ENCODE measurements at places on chromosomes 4 and X. TPM values are rescaled to one million over a fixed set of nuclear protein-coding genes. Genes with fewer than 3 reads are reported as not detected.
A peak's percentile ranks its signal among the peaks of the same experiment; 100 is the strongest.

Gene SSX3
- total RNA-seq, result not detected

Gene CENPI
- 1.5 TPM for total RNA-seq

Gene ZCCHC13
- total RNA-seq, result not detected

Gene FGFBP1
- total RNA-seq, result 3.1 TPM

Gene SASH3
- total RNA-seq, result 58.6 TPM

Gene CDX4
- total RNA-seq, result not detected

Gene ZNF711
- 3.0 TPM for total RNA-seq

Gene RHOXF1
- total RNA-seq, result 0.49 TPM

GRCh38 chr4:8544282-8544681, 35.9 kb upstream of the GPR78 start:
- DNase-seq, result no peak

DNA sequence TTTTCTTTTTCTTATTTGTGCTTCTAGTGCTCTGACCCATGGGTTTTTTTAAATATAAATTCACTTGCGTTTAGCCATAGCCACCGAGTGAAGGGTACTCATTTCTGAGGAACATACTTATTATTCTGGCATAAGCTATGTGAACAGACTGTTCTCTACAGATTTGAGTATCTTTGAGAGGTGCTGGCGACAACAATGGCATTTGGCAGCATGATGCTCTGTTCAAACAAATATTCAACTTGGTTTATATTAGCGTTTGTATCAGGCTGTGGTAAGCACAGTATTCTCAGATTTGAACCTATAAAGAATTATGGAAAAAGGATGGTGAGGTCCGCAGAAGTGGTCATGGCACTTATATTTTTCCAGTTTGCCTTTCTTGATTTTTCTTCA, 108.7 kb upstream of the LIMCH1 start:
- no peak for DNase-seq

DNA sequence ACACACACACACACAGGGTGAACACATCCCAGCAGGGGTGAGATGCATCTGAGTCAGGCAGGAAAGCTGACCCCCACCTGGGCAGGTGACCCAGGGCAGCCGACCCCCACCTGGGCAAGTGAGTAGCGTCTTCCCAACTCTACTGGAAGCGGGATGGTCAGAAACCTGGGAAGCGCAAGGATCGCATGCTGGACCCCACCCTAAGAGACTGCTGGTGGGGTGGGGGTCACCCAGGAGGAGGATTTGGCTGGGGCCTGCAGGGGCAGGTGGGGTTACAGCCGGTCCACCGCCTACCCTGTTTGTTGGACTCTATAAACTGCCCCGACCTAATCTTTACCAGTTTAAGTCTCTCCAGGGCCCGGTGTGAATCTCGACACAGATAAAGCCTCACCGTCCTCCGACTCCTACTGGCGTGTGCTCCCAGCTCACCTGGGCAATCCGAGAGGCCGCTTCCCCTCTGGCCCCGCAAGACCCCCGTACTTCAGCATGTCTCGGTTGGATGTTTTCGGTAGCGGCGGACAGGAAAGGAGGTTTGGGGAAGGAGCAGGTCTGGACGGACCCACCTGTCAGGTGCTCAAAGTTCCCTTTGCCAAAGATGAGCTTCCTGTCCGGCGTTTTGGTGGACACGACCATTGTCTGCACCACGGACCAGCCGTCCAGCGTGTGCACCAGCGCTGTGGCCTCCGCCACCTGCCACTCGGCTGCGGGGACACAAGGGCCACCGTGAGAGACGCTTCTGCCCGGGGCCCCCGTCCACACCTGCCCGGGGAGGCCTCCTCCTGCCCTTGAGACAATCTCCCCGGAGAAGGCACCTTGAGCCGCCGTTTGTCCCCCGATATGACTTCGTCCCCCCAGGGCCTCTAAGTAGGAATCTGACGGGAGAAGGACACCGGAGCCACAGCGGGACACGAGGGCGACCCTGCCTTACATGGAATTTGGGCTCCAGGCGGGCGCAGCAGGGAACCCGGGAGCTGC, 2.0 kb downstream of the GTPBP6 start:
- no peak for DNase-seq

GRCh38 chr4:86357608-86358007, 2.2 kb downstream of the MAPK10 start:
- DNase-seq, result no peak

DNA sequence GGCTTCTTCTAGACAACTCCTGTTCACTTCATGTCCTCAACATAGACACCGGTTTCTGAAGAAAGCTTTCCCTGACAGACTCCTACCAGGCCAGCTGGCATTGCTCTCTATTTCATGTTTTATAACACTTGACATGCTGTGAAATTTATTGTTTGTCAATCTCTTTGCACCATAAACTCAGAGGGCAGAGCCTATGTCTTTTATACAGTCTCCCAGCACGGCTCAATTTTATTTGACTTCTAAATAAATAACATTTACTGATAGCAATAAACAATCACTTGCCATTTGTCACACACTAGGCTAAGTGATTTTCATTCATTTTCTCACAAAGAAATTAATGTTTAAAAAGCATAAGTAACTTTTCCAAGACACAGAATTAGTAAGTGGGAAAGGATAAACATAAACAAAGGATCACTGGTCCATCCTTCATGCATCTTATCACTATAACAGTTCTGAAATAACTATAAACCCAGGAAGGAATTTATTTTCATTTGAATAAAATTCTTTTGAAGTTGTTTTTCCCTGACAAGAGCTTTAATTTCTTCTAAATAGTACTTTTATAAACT, 577.6 kb downstream of the TECRL start:
- no peak for DNase-seq

DNA sequence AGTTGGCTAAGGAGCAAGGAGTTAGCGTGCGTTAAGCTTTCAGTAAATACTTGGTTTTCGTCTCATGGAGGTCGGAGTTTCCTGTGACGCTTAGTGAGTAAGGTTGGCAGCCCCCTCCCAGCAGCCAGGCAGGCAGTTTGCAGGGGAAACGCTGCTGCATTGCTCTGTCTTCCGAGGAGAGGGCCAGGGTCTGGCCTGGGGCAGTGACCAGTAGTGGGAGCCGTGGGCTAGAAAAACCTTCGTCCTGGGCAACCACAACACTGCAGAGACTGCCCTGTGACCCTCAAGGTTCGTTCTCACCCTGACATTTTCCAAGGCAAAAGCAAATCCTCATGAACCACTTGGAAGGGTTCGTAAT, 432 bp downstream of the TMEM175 start:
- no peak for DNase-seq

DNA sequence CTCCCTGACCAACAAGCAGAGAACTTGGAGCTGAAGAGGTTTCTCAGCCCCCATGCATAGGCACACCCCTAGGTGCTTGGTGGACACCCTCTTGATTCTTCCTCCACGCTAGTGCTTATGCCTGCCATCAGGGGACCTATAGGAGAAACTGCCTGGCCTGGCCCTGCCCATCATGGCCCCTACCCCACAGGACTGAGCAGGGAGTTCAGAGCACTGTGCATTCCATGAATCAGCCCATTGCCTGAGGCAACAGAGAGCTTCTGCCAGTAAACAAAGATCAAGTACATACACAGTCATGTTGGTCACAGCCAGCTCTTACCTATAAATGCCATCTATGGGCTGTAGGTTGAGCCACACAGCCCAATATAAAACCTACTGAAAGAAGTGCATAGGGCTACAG, 99.1 kb upstream of the EDNRA start:
- no peak for DNase-seq

DNA sequence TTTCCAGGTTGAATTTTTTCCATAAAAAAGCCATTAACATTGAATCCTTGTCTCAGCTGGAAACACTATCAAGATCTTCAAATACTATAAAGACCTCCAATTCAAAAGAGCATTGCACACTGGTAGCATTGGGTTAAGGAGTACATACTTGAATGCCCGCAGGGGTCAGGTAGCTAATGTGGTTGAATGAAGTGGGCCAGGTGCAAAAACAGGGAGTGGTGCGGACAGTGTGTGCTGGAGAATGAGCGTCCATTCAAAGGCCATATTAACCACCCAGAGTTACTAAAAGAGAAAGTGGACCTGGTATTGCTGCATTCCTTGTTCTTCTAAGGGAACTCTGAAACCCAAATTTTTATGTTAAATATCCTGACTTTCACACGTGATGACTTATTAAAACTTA, 91.6 kb downstream of the NYX start:
- DNase-seq, result peak; percentile 47

DNA sequence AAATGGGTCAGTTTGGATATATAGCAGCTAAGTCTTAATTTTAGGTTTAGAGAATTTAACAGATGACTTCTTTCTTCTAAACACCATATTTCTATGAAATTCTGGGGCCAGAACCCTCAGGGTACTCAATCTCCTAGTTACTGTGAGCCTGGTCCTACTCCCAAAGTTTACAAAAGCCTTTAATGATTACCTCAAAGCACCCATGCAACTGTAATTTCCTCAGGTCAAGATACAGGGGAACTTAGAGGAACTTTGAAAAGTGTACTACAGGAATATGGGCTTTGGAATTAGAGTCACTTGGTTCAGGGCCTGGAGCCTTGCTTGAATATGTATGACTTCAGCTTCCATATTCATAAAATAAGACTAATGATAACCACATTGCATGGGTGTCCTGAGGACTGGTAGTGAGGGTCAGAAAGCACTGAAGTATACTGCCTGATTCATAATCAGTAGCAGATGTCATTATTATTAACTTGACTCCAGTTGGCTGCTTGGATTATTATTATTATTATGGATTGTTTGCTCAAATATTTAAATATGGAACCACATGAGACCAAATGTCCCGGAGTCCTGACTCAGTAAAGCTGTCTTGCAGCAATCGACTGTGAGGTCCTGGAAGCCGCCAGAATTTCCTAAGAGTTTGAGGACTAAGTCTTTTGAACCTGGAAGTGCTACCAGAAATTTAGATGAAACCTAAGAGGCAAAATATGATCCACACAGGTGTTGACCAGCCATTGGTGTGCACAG, 2.0 kb upstream of the ADH7 start:
- DNase-seq, result no peak

GRCh38 chrX:96987228-96987627, 103.5 kb downstream of the RPA4 start:
- no peak for DNase-seq

GRCh38 chr4:72055566-72055965, 23.8 kb downstream of the NPFFR2 start:
- no peak for DNase-seq

DNA sequence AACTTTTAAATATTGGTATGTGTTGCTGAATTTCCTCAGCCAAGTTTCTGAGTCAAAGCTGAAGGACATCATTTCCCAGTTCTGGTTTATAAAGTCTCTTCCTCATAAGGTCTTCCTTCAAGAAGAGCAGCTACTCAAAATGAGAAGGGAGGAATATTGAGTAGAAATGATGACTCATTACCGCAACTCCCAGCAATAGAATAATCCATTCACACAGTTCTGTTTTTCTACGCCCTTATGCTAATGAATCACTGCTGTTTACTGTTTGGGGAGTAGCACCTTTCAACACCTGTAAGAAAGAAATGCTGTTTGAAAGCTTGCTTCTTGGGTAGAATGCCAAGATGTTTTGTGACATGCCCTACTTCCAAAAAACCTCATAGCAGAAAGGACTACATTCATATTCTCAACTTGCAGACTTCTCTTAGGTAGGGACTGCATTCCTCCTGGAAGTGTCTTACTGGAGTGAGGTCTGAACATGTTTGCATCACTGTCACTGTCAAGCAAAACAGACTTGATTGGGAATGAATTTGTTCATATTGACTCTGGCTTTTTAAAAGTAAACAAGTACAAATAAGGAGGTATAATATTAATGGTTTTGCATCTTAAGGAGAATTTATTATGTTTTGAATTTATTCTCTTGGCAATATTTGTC, 147.2 kb upstream of the BANK1 start:
- DNase-seq, result no peak

DNA sequence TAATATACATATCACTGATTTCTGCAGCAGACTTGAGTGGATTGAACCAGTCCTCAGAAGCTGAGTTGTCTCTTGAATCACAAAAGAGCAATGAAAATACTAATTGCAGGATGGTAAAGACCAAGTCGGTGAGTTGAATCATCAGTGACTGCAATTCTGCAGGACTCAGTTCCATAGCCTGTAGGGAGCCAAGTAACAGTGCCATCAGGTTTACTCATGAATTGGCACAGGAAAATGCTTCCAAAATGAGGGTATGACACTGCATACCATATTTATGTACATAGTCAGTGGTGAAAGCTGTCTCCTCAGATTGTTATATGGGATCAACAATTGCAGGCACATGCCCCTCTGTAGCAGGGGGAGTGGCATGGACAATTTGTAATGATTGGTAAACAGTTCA, 192.8 kb downstream of the CCNG2 start:
- no peak for DNase-seq

DNA sequence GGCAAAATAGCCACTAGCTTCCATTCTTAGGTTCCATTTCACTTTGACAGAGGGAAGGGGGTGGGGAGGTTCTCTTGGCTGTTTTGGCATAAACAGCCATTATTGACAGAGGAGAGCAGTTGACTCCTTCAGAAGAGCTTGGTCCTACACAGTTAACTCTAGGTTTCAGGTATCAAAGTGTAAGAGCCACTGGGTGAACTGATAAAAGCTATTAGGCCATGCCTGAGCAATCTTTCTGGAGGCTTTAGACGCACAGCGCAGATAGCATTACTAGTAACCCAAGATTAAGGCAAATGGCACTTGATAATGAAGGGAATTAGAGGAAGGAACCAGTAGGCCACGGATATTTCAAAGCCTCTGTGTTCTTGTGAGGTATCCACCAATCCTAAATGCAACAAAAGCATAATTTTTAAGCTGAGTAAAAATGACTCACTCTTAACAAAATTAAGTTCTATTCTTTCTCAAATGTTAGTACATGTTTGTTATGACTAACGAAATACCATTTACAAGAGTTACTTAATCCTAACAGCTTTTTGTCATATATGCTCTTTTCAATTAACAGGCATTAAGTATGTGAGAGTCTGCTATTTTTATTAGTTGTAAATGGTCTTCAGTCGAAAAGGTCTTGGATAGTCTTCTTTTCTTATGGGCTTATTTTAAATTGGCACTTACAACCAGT, 53.6 kb downstream of the SLC7A11 start:
- DNase-seq, result no peak

DNA sequence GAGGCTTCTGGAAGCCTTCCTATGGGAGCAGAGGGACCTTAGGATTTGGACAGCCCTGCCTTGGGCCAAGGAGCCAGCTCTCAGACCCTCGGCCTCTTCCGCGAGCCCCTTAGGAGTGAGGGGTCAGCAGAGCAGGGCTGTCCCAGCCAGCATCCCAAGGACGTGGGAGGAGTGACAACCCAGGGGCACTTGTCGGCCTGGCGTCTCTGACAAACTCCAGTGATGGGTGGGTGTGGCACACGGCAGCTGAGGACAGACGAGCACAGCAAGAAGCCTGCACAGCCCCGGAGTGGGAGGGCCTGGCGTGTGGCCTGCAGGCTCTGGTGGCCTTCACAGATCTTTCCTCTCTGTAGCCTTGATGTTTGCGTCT, 11.6 kb upstream of the TNIP2 start:
- DNase-seq, result no peak

Data from upper lobe of left lung (tissue), 6 donors.